ENCODE measurements at places on chromosomes 6 and 20.

- no peak for DNase-seq
These were observed 37.7 kb downstream of the PDRG1 start for GRCh38 chr20:31914170-31914569.

- DNase-seq: peak; percentile 63
These were observed 16.2 kb upstream of the UBR2 start for GRCh38 chr6:42547407-42548329.

DNA sequence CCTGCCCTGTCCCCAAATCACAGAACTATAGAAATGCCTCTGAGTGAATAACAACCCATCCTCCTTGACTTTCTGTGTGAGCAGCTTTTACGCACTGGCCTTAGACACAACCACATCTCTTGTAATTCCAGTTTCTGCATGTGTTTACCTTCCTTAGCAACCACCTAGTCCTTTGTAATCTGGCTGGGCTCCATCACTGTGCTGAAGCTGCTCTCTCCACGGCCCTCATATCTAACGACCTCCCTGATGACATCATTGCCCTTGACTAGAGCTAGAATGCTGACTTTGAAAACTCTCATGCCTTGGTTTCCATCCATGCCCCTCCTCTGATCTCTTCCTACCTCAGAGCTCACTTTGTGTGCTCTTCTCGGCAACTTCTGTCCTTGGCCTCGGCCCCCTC is 30.5 kb upstream of the GLP1R start:
- no peak for DNase-seq

- peak; percentile 93 for DNase-seq
These were observed 2.2 kb upstream of the OXT start for GRCh38 chr20:3068986-3069900.

- DNase-seq: no peak
These were observed 28.5 kb downstream of the BCAS4 start for GRCh38 chr20:50823319-50823718.

GRCh38 chr20:59723108-59723500 is 118.8 kb downstream of the PHACTR3 start:
- DNase-seq: peak; percentile 12

- DNase-seq: no peak
These were observed 1023.3 kb downstream of the EYS start for GRCh38 chr6:64683682-64684081.

DNA sequence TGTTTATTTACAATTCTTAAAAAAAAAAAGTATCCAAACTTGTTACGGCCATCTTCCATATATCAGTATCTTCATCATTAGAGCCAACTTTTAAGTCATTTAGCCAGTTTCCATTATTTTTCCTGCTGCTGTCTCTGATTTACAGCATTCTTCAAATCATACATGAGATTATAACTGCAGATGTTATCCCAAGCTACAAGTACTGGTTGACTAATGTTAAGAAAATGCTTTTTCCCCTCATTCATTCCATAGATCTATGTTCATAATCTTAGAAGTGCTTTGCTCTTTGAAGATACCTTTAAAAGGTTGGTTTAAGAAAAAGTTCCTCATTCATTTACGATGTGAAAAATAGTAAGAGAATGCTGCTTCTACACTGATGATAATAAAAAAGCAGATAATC is 158.7 kb downstream of the RNGTT start:
- no peak for DNase-seq

DNA sequence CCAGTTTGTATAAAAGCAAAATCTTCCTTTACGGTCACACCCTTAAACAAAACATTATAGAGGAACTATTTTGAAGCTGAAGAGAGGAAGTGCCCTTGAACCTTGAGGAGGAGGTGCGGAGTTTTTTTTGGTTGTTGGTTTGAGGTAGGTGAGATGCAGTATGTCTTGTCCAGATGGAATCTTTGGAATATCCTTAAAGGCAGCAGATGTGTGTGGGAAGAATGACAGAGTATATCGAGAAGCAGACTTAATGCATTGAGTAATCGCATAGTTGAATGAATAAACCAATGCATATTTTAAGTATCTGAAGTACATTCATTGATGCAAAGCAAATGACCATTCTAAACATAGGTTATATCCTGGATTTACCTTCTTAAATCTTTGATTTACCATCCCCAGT is 49.9 kb downstream of the AIG1 start:
- no peak for DNase-seq

- DNase-seq: no peak
These were observed 1359.4 kb upstream of the GJE1 start for GRCh38 chr6:140773276-140773675.

- DNase-seq: no peak
These were observed 382.4 kb downstream of the PKHD1 start for GRCh38 chr6:51704932-51705540.

DNA sequence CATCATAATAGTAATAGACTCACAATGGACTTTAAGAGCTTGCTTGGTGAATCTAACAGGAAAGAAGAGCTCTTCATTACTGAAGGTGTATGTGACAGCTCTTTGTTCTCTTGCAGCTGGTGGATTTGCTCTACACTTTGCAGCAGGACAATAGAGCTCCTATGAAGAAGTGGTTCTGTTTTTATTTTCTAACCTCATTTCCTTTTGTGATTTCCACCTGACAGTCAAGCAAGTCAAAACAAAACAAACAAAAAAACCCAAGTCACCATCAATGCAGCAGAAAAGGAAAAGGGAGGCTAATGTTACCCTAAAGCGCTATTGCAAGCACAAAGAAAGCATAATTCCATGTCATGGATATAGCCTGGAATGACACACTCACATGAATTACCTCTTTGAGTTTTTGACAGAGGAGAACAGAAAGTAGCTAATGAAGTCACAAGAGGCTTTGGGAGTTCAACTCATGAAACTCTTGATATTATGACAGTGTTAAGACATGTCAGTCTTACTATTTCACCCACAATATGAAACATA is 1188.1 kb downstream of the EPHA7 start:
- no peak for DNase-seq

DNA sequence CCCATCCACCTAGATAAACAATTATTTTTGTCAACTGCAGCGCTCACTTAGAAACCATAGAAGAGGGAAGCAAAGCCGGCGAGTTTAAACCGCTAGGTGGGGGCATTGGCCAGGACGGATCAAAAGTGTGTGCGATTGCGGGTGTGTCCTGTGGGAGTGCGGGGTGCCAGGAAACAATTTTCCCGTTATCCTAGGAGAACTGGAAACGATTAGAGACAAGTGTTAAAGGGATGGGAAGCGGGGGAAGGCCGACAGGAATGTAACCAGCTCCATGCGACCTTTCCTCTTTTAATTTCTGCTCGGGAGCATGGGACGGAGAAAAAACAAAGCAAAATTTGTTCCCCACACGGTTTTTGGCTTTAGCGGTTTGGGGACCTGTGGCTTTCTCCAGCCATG is 2.8 kb upstream of the HTR1B start:
- no peak for DNase-seq

- DNase-seq: peak; percentile 47
These were observed 56.6 kb downstream of the IL22RA2 start for GRCh38 chr6:137116807-137117206.

- DNase-seq: no peak
These were observed 27.7 kb upstream of the SLC22A1 start for GRCh38 chr6:160093946-160094345.

DNA sequence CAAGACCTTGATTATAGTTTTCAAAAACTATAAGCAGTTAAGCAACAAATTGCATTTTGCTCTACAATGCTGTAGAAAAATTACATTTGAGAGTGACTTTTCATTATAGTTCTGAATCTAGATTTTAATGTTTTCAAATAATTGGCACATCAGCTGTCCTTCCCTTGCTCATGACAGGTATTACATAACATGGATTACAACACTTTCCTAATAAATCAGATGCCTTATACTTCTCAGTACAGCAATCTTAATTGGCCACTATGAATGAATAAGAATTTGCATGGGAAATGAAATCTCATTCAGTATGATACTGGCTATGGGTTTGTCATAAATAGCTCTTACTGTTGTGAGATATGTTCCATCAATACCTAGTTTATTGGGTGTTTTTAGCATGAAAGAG is 29.9 kb downstream of the HSF2 start:
- no peak for DNase-seq

DNA sequence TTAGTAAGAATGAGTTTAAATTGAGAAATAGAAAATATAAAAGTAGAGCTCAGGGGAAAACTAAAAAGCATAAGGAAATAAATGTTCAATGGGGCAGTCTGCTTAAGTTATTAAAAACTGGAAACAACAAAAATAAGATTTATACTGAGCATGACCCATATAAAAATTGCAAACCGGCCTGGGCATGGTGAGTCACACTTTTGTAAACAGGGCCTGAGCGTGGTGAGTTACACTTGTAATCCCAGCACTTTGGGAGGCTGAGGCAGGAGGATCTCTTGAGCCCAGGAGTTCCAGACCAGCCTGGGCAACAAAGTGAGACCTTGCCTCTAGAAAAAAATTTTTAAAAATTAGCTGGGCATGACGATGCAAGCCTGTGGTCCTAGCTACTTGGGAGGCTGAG is 74.6 kb downstream of the TMEM244 start:
- DNase-seq: no peak

GRCh38 chr20:41798930-41799502 is 180.8 kb upstream of the CHD6 start:
- no peak for DNase-seq

- no peak for DNase-seq
These were observed 5.6 kb upstream of the GLO1 start for GRCh38 chr6:38708496-38708895.

DNA sequence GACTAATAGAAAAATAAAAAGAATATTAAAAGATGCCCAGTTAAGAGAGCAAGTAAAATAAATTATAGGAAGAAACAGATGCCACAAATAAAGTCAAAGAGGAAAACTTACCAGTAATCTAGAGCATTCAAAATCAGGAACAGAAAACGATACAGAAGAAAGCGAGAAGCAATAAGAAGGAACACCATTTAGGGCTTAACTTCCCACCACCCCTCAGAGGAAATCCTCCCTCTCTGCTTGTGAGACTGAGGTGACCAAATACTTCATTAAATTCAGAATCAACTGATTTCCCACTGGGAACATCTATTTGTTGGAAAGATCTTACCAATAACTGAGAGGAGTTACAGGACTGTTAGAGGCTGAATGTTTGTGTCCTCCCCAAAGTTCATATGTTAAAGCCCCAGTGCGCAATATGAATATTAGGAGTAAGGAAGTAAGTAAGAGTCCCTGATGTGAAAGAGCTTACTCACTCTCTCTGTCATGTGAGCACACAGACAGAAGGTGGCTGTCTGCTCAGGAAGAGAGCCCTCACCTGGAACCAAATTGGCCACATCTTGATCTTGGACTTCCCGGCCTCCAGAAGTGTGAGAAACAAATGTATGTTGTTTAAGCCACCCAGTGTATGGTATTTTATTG is 19.5 kb downstream of the KATNA1 start:
- DNase-seq: no peak

GRCh38 chr6:142845143-142845571 is 99.8 kb downstream of the HIVEP2 start:
- no peak for DNase-seq

- DNase-seq: peak; percentile 33
These were observed at the start of gene GRIK2 for GRCh38 chr6:101393251-101393828. Gene GRIK2, plus strand, starts transcription at chr6:101393708.

- DNase-seq: no peak
These were observed 1.6 kb downstream of the ZMYND8 start for GRCh38 chr20:47354714-47355488.

DNA sequence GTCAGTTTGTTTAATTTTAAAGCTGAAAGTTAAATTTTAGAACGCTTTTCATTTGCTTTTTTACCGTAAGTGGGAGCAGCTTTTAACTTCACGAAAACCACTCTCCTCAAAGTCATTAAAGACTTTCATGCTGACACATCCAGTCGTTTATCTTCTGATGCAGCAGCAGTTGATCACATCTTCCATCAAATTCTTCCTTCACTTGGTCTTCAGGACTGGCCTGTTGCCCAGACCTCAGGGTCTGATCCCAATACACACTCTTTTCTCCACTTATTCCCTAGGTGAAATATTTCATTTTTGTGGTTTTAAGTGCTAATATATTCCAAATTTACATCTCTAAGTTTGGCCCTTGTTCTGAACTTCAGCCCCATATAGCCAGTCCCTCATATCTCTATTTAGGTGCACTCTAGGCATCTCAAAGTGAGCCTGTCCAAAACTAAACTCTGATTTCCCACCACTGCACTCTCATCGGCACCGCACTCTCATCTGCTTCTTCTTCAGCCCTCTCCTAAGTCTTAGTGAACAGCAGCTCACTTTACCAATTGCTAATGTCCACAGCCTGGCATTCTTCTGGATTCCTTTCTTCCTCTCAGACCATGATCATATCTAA is 20.4 kb downstream of the AFDN start:
- no peak for DNase-seq

DNA sequence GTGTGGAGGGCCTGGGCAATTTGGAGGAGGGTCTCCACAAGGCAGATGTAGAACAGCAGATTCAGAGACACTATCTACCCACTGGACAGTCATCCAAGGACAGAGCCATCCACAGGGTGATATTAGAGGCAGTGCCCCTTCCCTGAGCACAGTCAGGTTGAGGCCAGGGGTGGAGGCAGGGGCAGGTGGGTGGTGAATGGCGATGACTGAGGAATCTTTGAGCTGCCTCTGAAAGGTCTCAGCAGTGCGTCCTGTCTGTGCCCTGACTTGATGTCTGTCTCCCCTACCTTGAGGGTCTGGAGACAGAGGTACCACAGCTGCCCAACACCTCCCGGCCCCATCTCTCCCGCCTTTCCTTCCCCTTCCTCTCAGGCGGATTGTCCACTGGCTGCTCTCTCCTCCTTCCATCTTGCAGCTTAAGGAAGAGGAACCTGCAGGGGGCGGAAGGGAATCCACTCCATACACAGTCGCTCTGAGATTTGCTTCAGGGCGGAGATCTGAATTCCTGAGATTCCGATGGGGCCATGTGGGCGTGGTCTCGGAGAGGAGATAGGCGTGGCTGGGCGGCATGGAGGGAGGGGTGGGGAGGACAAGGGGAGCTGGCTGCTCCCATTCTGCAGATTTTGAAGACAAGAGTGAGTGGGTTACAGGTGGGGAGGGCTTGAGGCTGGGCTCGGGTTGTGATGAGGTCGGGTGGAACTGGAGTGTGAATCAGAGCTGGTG is 1.7 kb downstream of the MUCL3 start:
- peak; percentile 65 for DNase-seq

DNA sequence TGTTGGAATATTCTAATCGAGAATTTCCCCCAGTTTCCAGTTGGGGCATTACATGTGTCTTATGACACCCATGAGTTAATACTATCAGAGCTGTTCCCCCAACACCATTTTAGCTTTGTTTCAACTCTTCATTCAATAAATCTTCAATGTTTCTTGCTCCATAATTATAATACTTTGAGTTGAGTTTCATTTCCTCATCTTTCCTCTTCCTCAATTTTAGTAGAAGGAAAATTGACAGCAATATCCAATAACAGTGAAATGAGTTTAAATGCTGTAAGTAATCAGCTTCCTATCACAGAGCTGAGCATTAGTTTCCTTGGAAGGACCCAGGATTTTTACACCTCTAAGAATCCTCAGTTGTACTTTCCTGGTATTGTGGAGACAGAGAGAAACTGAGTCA is 1.0 kb upstream of the STMND1 start:
- no peak for DNase-seq

Data from trophoblast cell (in vitro differentiated cells and primary cell).